Renal cortical epithelial cell (primary cell): ENCODE measurements at places on chromosomes 2 and 18.

DNA sequence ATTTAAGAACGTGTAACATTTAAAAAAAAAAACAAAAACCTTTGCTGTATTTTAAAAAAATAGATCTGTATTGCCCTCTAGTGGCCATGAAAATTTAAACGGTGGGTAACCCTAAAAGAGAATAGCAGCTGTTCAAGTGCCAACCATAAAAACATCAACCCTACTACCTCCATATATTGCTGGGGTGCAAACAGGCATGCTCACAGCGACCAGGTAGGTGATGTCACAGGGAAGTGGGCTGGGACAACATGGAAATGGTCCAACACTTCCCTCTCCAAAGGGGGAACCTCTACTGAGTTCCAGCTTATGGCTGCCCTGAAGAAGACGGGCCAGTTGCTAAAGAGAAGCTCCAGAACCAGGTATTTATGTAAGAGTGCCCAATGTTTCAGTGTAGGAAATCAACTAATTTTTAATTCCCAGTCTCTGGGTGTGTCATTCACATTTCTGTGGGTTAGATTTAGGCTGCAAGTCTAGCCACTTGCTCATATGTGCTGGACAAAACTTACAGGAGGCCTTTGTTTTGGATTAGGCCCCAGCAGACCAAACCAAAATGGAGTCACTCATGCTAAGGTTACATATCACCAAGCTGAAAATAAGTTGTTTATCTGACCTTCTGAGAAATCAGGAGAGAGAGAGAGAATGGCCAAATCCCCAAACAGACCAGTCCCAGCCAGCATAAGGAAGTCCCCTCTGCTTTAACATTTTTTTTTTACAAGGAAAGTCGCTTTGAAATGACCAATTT, 54.5 kb downstream of the SKA1 start:
- peak; percentile 33 for DNase-seq

DNA sequence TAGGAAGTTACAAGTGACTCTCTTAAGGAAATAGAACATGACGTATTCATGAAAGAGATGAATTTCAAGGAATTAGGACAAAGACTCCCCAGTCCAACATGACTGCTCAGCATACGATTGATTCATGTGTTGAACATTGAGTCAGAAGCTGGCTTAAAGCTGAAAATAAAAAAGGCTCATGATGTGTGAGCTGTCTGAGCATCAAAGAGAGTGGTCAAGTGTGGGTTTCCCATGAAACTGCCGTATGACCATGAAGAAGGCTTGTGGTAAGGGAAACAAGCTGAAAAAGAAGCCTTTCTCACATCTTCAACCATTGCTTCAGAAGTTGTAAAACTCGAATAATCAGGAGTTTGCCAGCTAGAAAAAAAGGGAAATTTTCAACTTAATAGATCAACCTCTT, 201.9 kb upstream of the APCDD1 start:
- no peak for DNase-seq

GRCh38 chr2:138491495-138491862, 10.1 kb upstream of the SPOPL start:
- no peak for DNase-seq

DNA sequence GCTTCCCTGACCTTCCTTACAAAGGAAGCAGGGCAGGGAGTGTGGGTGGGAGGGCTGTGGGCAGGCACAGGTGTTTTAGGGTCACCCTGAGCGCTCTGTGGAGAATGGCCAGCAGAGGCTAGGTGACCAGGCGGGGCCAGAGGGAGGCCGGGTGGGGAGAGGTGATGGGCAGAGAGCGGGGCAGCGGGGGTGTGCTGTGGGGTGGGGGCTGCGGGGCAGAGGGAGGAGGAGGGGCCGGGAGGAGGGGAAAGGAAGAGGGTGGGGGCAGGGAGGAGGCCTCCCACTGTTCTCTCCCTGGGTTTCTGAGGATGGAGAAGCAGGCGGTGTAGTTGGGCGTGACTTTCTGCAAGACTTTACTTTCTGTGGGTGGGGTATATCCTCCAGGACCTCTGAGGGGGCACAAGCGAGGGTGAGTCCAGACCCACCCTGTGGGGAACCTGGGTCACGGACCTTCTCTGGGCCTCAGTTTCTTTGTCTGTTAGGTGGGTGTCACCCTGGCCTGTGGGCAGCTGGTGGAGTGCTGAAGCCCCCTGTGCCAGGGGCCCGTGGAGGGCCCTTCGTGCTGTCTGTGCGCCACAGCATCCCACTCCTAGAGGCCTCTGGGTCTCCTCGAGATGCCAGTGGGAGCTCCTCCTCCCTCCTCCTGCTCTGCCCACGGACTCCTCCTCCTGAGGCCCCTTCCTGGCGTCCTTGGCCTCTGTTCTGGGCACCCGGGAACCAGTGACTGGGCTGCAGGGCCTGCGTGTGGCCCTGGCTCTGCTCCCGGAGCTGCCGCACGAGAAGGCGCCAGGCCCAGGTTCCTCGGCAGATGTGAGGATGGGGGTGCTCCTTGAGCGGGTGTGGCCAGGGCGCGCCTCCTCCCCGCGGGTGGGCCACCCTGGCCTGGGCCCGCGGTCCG, 6.3 kb upstream of the NEU4 start:
- DNase-seq, result no peak

GRCh38 chr2:113218283-113219091, 44.7 kb downstream of the PSD4 start:
- peak; percentile 99 for DNase-seq

GRCh38 chr2:133790711-133791110, 222.4 kb upstream of the NCKAP5 start:
- DNase-seq, result no peak

- DNase-seq, result no peak
These were observed 64.6 kb upstream of the SH3BP4 start for GRCh38 chr2:234887195-234887594.

DNA sequence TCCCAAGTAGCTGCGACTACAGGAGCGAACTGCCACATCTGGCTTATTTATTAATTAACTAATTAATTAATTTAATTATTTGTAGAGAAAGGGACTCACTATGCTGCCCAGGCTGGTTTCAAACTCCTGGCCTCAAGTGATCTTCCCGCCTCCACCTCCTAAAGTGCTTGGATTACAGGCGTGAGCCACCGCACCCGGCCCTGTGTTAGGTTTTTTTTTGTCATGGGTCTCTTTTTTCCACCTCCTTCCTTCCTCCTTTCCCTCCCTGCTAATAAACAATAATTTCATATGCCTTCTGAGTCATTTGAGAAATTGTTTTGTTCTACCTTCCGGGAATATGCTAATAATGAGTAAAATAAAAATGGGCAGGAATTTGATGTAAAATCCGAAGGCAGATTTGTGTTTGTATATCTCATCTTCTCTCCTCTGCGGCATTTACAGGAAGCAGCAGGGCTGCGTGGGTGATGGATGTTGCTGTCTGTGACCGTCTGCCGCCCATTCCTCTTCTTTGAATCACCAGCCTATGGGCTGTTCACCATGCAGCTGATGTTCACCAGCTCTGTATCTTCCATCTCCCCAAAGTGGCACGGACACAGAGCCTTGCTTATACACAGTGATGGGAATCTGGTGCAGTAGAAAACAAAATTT, 89.9 kb downstream of the ACSL3 start:
- peak; percentile 38 for DNase-seq

- DNase-seq, result peak; percentile 89
These were observed 159.4 kb upstream of the FOSL2 start for GRCh38 chr2:28233164-28233676.

DNA sequence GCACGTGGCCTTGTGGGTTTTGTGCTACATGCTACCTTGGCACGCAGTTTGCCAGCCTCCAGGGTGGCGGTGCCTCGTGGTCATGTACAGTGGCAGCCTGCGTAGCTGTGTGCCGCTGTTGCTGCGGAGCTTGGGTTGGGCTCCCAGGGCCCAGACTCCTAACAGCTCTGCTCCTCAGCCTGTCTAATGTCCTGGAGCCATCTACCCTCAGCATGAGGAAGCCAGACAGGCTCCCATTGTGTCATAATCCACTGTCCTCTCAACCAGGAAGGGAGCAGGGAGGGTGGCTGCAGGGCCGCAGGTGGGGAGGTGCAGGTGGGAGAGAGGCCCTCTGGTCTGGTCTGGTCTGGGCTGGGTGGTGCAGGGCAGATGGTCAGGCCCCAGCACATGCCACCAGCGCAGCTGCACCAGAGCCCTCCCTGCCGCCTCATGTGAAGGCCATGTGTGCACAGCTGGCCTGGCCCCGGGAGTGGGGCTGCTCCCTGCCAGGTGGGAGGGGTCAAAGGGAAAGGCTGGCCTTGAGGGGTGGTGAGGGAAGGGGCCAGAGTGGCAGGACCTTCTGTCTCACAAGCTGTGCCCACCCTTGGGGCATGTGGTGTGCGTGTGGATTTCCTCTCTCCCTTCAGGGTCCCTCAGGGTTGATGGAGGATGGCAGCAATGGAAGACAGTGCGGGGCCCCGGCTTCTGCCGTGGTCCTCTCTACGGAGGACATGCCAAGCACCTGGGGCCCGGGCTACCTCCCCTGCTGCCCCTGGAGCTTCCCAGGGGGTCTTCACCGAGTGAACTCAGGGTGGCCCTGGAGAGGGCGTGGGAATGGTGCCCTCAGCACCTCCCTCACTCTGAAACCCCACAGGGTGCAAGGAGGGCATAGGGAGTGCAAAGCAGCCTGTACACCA, 4.8 kb downstream of the ATOH8 start:
- no peak for DNase-seq

- no peak for DNase-seq
These were observed 22.8 kb downstream of the PRKCE start for GRCh38 chr2:45674035-45674816.

DNA sequence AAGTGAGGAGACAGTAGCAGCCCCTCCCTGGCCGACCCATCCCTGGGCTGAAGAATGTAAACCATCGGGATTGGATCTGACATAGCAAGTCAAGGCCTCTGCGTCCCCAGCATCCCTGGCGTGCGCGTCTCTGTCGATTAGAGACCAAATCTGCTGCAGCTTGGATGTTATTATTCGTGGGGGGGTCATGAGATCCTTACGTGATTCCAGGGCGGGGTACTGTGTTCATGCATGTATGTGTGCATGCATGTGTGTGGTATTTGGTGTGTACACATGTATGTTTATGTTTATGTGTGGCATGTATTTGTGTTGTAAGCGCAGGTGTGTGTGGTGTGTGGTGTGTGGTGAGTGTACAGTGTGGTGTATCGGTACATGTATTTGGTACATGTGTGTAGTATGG, 741.8 kb upstream of the SALL3 start:
- DNase-seq, result no peak

GRCh38 chr2:136381722-136382633, 264.0 kb upstream of the CXCR4 start:
- no peak for DNase-seq

- DNase-seq, result peak; percentile 69
These were observed at the start of gene MC4R for GRCh38 chr18:60372596-60372995. Gene MC4R (minus strand): TSS chr18:60372775. CDS start chr18:60372349, 426 bp downstream.

DNA sequence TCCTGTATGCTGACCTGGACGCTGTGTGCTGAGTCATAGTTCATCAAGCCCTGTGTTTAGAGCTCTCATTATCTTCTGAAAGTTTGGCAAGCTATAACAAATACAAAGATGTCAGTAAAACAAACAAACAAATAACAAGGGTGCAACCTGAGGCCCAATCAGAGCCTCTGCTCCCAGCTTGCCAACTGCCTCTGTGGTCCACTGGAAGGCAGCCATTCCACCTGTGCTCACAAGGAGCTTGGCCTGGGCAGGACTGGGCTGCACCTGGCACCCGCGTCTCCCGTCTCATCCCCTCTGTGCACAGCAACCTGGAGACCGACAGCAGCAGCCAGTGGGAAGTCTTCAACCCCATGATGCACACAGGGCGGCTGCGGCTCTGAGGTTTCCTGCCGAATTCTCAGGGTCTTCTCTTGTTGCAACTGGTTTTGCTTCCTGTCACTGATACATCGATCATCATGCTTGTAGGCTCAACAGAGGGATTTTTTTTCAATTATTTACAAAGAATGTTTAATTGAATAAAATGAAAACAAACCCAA, 97.8 kb downstream of the TMEM18 start:
- no peak for DNase-seq

DNA sequence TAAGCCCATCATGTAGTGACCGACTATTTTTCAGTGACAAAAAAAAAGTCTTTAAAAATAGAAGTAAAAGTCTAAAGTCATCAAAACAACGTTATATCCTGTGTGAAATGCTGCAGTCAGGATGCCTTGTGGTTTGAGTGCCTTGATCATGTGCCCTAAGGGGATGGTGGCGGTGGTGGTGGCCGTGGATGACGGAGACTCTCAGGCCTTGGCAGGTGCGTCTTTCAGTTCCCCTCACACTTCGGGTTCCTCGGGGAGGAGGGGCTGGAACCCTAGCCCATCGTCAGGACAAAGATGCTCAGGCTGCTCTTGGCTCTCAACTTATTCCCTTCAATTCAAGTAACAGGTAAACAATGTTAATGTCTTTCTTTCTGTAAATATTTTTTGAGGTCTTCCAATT, at the start of gene CD28:
Gene CD28, plus strand, starts transcription at position 237 of the 400 bp plus-strand sequence. Its CDS starts 58 bp downstream, at position 295.
- no peak for DNase-seq

DNA sequence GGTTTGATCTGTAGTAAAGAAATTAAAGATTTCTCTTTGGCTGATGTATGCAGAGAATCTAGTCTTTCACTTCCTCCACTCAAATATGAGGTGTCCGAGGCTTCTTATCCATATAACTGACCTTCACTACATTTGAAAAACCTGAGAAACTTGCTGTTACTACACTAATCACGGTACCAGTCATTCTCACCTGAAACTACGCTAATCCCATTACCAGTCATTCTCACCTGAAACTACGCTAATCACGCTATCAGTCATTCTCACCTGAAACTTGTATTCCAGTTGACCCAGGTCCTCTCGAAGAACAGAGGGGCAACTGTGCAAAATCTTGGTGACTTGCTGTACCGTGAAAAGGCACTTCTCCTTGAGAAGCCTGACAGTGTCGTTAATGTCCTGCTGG, 5.1 kb downstream of the MTERF4 start:
- DNase-seq, result no peak
